CD4-positive, alpha-beta T cell treated with Interleukin-6 for 4 hours (primary cell): ENCODE measurements at places on chromosomes 7 and 10.
A peak's percentile ranks its signal among the peaks of the same experiment; 100 is the strongest.

GRCh38 chr10:28631896-28632583, 45.3 kb upstream of the BAMBI start:
- DNase-seq, result no peak

DNA sequence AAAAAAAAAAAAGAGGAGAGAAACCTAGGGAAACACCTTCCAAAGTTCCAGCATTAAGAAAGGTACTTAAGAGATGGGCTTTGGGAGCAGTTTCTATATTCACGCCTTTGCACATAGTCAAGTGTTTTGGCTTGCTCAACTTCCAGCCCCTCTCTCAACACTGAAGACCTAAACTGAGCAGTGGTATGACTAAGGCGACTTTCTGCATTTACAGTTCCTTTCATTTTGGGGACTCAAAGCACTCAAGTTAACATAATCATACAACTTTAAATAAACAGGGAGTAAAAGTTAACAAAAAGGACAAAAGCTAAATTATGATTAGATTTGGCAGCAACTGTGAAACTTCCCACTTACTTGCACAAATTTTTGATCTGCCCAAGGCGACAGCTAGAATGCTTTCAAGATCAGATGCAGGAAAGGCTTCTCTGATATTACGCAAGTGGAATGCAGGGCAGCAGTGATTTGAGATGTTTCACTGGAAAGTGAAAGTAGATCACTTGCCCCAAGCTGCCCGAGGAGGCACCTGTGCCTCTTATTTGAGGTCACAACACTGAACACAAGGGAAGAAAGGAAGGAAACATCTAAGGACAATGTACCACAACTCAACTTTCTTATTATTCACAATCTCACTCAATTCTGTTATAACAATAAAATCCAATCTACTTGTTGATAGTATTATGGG, 199.5 kb downstream of the SKAP2 start:
- peak; percentile 50 for DNase-seq

DNA sequence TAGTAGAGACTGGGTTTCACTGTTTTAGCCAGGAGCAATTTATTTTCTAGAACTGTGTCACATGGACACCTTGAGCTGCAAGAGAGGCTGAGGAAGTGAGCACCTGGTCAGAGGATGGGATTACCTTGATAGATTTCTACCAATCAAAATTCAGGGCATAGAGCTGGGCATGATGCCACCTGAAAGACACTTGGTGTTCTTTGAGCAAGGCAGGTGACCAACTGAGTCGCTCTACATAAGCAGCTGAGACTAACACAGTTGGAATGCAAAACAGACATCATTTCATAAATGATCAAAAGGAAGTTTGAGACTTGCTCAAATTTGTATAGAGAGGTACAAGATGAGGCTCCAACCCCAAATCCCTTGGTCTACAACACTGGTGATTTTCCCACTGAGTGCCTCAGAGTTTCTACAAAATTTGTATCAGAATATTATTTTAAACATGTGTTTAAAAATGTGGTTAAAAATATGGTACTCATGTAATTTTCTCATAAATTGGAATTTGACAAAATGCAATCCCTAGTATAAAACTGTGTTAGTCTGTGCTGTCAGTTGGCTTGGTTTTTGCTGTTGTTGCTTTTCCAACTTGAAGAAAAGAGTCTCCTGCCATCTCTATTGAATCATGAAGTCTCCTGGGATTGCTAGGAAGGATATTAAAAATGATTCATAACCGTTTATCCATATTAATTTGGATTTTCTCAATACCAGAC, 156.4 kb upstream of the MDFIC start:
- DNase-seq, result no peak

- DNase-seq, result no peak
Observed at GRCh38 chr7:49150486-49150885, 226.1 kb downstream of the CDC14C start.

DNA sequence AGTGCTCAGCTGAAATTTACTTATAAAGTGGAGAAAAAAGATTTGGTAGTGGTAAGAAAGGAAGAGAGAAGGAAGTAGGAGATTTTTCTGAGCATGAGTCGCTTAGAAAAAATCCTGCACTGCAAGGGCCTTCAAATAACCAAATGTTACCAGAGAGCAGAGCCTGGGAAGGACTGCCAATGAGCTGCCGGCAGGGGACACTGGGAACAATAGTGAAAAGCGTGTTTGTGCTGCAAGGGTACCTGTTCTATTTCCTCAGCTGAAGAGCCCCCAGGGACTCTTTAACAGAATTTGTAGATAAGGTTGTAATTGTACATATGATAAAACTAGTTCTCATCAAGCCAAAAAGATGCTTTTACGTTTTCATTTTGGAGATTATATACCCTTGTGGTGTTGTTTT, 696.3 kb upstream of the C7orf33 start:
- no peak for DNase-seq

- no peak for DNase-seq
Observed at GRCh38 chr10:32180390-32181280, 124.4 kb upstream of the KIF5B start.

GRCh38 chr7:55063633-55064032, 44.8 kb downstream of the EGFR start:
- no peak for DNase-seq

- DNase-seq, result no peak
Observed at GRCh38 chr7:95910341-95910740, 138.0 kb downstream of the DYNC1I1 start.

GRCh38 chr10:91689731-91690168, 56.9 kb upstream of the PPP1R3C start:
- DNase-seq, result no peak

DNA sequence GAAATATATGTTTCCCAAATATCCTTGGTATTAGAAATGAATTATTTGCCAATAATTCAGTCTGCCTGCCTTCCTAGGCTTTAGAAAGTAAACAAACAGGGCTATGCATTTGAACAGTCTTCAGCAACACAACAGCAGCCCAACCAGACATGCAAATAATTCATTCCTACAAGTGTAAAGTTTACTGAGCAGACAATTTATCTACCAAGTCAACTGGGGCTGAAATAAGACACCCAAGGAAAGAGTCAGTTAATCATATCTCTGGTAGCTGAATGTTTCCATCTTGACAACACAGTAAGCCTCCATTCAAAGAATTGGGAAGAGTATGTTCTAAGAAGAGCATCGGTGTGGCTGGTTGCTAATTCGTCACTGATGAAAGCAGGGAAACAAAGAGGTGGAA, 38.4 kb downstream of the AIFM2 start:
- no peak for DNase-seq

- DNase-seq, result no peak
Observed at GRCh38 chr10:93313798-93314197, 168.3 kb downstream of the MYOF start.

- DNase-seq, result no peak
Observed at GRCh38 chr10:20502903-20503585, 394.1 kb downstream of the NEBL start.

GRCh38 chr10:13335881-13336280, 12.2 kb downstream of the SEPHS1 start:
- no peak for DNase-seq

DNA sequence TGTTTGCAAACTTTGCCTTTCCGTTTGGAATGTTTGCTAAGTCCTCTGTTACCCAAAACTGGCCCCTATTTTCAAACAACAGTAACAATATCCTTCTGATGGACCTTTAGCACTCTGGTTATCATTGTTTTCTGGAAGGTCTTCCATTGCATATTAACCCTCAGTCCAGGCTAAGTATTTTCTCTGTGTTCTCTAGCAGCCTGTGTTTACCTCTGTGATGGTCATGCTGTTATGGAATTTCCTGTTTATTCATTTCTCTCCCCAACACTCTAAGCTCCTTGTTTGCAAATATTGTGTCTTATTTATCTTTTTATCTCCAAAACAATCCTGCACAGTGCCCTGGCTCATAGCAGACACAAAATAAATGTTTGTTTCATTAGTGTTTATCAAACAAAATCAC, 560.3 kb downstream of the ATRNL1 start:
- no peak for DNase-seq

- no peak for DNase-seq
Observed at GRCh38 chr7:5702876-5703571, 78.4 kb downstream of the RNF216 start.

DNA sequence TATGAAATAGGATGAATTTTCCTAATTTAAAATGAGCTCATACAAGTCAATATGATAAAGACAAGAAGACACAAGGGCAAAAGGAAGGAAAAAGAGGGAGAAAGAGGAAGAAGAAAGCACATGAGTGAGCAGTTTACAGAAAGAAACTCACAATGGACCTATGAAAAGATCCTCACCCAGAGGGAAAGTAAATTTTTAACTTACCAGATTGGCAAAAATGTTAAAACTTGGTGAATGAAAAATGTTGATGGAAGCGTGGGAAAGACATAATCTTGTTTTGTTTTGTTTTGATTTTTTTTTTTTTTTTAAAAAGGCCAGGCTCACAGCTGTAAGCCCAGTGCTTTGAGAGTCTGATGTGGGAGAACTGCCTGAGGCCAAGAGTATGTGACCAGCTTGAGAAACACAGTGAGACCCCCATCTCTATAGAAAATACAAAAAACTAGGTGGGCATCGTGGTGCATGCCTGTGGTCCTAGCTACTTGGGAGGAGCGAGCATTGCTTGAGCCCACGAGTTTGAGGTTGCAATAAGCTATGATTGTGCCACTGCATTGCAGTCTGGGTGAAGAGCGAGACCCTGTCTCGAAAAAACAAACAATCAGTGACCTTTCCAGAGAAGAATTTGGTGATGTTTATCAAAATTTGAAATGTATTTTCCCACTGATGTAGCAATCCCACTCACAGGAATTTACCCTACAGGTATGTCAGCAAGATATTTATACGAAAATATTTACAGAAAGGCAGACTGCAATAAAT, 152.9 kb upstream of the ASAH2 start:
- no peak for DNase-seq

GRCh38 chr10:109823196-109823595, 100.1 kb downstream of the XPNPEP1 start:
- DNase-seq, result no peak
